Uterine smooth muscle cell (primary cell): ENCODE measurements at places on chromosomes 5 and 9. TPM values are rescaled to one million over a fixed set of nuclear protein-coding genes. Genes with fewer than 3 reads are reported as not detected.

The IFNK gene
- total RNA-seq: 0.12 TPM in 1 of 2 replicates, not detected in the other

The SPATA6L gene
- total RNA-seq: 0.22 and 1.1 TPM in 2 replicates

The IFNA5 gene
- total RNA-seq: 0.11 TPM in 1 of 2 replicates, not detected in the other

The FCN1 gene
- not detected in 2 replicates for total RNA-seq

The SLC30A5 gene
- 66.1 and 78.7 TPM in 2 replicates for total RNA-seq

The PAEP gene
- not detected in 2 replicates for total RNA-seq

The GTF2H2C gene
- 42.1 and 51.5 TPM in 2 replicates for total RNA-seq

The DBN1 gene
- total RNA-seq: 153 and 171 TPM in 2 replicates

The MACIR gene
- total RNA-seq: 28.1 and 82.0 TPM in 2 replicates

The RAB3C gene
- not detected in 2 replicates for total RNA-seq

The SHC3 gene
- 10.2 and 25.5 TPM in 2 replicates for total RNA-seq
